ENCODE measurements at places on chromosomes 1 and 21.
A peak's percentile ranks its signal among the peaks of the same experiment; 100 is the strongest.

DNA sequence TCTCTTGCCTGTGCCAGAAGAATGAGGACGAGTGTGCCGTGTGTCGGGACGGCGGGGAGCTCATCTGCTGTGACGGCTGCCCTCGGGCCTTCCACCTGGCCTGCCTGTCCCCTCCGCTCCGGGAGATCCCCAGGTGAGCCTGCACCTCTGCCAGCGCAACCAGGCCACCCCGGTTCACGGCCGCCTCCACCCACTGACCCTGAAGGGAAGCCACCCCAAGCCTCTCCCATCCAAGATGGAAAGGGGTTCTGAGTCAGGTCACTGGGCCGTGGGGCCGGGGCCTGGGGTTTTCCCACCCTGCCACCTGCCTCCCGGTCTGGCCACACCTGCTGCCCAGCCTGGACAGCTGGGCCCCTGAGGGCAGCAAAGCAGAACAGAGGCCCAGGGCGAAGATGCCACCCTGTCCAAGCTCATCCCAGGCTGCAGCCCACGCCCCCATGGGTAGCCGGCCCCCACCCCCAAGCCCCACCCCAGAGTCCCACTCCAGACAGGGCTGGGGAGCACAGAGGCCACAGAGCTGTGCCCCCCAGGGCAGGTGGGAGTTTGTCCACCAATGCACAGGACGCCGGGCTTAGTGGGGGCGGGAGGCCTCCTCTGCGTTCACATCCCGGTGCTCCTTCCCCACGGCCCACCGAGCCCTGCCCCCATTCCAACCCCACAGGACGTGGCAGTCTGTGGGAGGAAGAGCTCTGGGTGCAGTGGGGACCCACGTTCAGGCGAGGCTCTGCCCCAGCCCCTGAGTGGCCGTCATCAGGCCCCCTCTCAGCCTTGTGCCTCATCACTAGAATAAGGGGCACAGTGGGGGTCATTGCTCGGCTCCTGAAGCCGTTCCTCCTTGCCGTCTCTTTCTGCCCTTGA, 5.6 kb downstream of the AIRE start:
- DNase-seq: no peak

- DNase-seq: no peak
Measured at GRCh38 chr1:112862753-112863426, 93.1 kb downstream of the SLC16A1 start.

GRCh38 chr21:29182691-29183092, 52.2 kb downstream of the MAP3K7CL start:
- no peak for DNase-seq

- no peak for DNase-seq
Measured at GRCh38 chr1:108878678-108879077, 1.9 kb downstream of the GPSM2 start.

DNA sequence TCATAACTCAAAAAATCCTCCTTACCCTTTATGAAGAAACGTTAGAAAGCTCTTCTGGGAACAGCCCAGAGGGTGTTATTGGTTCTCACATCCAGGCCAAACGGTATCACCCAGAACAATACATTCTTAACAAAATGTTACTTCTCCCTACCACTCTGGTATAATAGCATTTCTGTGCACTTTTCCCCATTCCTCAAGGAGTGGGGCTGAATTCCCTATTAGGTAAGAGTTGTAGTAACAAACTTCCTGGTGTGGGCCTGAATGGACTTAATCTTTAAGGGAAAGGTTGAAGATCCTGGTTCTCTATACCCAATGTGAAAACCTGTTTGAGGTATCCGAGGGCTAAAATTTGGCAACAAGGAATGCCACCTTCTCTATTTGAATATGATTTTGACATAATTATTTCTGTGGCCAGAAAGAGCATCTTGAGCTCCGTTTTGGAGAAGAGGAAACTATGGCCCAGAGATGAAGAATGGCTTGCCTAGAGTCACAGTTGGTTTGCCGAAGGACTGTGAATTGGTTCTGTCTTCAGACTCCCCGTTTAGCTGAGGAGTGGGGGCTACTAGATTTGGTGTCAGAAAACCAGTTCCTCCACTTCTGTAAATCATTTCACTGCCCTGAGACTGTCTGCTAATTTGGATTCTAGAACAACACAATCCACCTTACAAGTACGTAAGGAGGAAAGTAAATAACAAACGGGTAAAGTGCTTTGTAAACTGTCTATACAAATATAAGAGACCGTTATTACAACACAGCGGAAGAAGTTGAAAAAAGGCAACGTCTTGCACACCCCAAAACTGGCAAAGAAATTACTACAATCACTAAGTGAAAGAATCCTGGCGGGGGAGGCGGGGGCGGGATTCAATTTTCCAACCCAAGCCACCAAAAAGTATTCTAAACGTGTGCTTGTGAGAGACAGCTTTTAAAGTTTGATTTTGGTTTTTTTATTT, 2.3 kb downstream of the ANP32E start:
- no peak for DNase-seq

DNA sequence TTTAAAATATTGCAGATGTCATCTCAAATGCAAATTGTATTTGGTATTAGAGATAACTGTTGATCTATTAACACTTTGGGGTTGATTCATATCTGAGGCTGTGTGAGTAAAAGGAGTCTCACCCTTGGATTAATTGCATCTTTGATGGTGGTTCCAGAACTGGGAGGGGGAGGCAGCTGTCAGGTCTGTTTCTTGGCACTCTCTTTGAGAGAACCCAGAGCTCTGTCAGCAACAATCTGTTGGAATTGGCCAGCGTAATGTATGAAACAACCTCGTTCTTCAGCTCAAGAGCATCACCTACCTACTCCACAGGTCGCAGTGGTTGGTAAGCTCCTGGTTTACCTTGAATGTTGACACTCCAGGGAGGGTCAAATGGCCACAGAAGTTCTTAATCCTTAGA, 424.1 kb downstream of the CAMTA1 start:
- DNase-seq: no peak

- DNase-seq: peak; percentile 6
Measured at GRCh38 chr1:247210062-247210375, 38.2 kb upstream of the ZNF124 start.

- no peak for DNase-seq
Measured at GRCh38 chr1:177103005-177103852, 61.3 kb downstream of the ASTN1 start.

GRCh38 chr21:16863362-16863905, 649.4 kb upstream of the CXADR start:
- no peak for DNase-seq

- no peak for DNase-seq
Measured at GRCh38 chr21:34825948-34826548, 157.3 kb downstream of the CLIC6 start.

DNA sequence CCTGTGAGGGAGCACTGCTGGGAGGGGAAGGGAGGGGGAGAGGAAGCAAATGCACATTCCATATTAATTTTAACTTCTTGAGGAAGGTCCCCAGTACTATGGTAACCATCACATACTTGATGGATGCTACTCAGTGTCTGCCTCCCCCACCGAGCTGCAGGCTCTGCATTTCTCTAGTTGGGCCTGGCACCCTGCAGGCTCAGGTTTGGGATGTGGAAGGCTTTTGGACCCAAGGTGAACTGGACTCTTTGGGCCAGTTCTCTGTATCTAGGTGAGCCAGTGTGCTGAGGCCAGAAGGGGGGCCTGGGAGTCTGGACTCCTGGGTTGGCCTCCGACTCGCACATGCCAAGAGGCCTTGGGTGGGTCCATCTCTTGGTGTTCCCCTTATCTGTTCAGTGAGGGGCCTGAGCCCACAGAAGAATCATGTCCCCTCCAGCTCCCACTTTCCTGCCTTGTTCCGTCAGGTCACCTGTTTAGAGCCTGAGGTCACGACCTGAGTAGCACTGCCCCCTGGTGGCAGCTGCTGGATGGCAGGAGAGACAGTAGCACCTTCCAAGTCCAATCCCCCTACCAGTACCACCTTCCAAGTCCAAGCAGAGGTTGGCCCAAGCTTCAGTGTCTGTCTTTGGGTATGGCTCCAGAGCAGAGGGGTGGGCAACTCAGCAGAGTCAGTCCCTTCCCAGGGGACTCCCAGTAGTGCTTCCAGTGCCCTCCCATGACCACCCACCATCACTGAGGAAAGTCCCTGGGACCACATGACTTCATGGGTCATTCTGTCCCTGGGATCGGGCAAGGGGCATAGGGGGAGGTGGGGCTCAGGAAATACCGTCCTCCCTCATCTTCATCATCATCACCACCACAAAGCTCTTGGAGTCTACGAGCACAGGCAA, 241.8 kb downstream of the TRABD2B start:
- DNase-seq: peak; percentile 30

- DNase-seq: no peak
Measured at GRCh38 chr21:20701235-20701634, 297.0 kb upstream of the NCAM2 start.

GRCh38 chr1:192407206-192407605, 90.4 kb downstream of the RGS21 start:
- DNase-seq: no peak

DNA sequence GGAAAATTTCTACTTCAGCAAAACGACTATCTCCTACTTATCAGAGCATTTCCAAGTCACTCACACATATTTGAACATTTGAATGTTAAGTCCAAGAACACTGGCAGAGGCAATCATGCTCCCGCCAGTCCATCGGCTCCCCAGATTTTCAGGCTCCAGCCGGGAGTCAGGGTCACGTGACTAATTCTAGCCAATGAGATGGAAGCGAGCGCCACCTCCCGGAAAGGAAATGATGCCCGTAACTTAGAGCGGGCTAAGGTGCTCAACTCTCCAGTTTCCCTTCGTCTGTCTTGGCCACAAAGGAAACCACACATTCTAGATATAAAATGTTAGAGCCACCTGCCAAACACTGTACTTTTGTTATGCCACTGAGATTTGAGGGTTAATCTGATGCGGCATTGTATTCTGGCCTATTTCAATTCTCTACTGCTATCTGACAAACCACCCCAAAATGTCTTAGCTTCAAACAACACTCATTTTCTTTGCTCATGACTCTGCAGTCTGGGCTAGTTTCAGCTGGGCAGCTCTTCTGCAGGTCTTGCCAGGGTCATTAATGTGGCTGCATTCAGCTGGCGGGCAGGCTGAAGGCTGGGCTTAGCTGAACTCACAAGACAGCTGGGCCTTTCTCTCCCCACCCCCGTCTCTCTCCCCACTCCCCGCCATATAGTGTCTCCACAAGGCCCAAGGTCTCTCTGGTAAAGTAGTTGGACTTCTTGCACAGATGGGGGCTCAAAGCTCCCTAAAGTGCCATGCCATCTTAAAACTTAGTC, 16.5 kb upstream of the LHX4 start:
- peak; percentile 77 for DNase-seq

DNA sequence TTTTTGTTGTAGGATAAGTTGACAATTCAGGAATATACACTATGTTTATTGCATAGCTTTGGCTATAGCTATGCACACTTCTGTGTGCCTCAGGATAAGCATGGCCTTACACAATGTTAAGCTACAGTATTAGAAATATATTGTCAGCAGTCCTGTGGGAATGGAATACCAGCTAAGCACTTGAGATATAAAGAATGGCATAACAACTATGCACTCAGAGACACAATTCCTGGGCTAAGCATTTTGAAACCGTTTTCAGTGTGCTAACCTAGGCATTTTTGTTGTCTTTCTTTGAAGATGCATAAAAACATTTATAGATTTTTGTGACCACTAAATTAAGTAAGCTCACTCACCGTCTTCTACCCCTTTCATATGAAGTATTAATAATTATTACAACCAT, 46.8 kb downstream of the TMPRSS15 start:
- no peak for DNase-seq

- DNase-seq: no peak
Measured at GRCh38 chr1:91133248-91133647, 111.4 kb upstream of the ZNF644 start.

GRCh38 chr1:159922511-159923202, 2.6 kb downstream of the TAGLN2 start:
- DNase-seq: no peak

DNA sequence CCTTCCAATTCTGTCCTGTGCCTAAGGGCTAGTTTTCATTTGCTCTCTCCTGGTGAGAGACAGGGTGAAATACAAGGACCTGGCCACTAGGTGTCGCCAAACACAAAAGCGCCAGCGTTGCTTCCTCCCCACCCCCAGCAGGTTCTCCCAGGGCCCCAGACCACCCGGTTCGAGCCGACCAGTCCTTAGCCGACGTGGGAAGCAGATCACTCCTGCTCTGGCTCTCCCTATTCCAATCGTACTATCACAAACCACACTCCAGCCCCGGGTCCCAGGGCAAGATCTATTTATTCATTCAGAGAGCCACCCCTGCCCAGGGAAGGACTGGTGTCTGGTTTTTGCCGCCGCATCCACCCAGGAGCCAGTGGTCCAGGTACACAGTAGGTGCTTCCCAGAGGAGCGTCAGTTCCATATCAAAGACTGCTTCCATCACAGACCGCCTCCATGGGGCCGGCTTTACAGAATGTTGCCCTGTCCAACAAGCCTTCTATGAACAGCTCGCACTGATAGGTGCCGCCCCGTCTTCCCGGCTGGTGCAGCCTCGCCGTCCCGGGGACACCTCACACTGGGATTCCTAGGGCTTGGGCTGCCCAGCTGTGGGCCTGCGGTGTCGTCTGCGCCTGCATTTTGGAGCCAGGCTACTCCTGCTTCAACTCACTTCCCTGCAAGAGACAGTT, 35.0 kb downstream of the CTNNBIP1 start:
- DNase-seq: peak; percentile 88

DNA sequence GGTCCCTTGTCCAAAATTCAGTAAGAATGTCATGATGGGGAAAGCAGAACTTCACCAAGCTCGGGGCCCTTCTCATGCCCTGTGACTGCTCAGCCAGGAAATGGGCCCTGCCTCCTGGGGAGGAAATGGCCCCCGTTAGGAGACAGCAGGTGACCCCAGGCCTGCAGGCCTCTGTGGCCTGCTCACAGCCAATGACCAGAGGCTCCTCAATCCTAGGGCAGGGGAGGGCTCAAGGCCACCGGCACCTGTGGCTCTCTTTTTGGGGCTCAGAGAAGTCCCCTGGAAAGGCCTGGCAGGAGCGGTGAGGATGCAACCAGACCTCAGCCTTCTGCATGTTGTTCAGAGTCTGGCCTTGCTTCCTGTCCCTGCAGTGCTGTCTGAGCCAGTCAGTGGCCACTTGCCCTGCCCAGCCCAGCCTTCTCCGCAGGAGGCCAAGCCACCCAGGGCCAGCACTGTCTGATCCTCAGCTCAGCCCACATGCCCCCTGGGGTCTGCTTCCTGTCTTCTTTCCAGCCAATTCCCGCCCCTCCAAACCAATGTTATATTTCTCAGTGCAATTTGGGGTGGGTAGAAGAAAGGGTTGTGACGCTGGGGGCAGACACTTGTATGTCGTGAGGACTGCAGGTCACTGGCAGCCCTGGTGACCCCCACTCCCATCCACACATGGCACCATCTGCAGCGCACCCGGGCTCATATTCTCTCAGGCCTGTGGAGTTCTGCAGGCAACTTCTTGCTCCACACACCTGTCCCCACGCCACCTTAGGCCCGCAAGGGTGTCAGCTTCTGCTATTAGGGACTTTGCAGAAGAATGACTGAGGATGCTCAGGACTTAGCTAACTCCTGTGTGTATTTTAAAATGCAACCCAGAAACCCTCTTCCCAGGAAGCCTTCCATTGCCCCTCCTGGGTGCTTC, 83.6 kb downstream of the ITPKB start:
- no peak for DNase-seq

Measured in urothelium cell line (cell line).